ENCODE measurements at places on chromosomes 7 and 10.
A peak's percentile ranks its signal among the peaks of the same experiment; 100 is the strongest.

GRCh38 chr7:29562307-29562706 lies 1.3 kb upstream of the PRR15 start:
- DNase-seq: no peak

- DNase-seq: no peak
These were observed 3.7 kb upstream of the MCU start for GRCh38 chr10:72688208-72688651.

- peak; percentile 36 for DNase-seq
These were observed at the start of gene CALHM1 for GRCh38 chr10:103458720-103459119. TSS of gene CALHM1 (minus strand) at chr10:103458900. CDS start at chr10:103458751, 149 bp downstream.

DNA sequence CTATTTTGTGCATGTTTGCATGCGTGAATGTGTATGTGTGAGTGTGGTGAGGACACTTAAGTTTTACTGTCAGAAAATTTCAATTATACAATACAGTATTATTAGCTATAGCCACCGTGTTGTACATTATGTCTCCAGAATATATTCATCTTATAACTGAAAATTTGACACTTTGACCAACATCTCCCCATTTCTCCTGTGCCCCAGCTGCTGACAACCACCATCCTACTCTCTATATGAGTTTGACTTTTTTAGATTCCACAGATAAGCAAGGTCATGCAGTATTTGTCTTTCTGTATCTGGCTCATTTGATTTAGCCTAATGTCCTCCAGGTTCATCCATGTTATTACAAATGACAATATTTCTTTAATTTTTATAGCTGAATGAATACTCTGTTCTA lies 195.0 kb downstream of the GPR37 start:
- peak; percentile 24 for DNase-seq

- no peak for DNase-seq
These were observed 613.1 kb downstream of the KCNMA1 start for GRCh38 chr10:77024461-77024860.

DNA sequence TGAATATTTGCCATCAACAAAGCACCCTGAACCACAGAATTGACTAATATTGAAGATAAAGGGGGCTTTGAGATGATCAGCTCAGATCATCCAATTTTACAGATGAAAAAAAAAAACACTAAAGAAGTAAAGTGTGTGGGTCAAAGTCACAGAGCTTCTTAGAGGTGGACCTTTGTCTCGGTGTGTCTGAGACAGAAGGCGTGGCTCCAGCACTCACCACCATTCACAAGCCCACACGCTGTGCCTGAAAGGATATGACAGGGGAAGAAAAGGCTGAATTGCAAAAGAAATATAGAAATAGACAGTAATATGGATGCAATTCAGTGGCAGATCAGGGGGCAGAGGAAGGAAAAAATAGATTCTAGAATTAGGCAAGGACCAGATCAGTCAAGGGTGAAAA lies 114.9 kb upstream of the PLXNA4 start:
- no peak for DNase-seq

DNA sequence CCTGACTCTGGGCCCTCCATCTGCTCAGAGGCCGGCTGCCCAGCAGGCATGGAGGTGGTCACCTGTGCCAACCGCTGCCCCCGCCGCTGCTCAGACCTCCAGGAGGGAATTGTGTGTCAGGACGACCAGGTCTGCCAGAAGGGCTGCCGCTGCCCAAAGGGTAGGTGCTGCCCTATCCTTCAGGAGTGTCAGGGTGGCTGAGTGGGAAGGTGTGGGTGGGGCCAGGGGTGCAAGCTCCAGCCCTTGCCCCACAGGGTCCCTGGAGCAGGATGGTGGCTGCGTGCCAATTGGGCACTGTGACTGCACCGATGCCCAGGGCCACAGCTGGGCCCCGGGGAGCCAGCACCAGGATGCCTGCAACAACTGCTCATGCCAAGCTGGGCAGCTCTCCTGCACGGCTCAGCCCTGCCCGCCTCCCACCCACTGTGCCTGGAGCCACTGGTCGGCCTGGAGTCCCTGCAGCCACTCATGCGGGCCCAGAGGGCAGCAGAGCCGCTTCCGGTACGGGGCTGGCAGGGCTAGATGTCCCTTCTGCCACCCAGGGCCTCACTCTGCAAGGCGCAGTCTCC lies 17.5 kb upstream of the ZNF862 start:
- no peak for DNase-seq

DNA sequence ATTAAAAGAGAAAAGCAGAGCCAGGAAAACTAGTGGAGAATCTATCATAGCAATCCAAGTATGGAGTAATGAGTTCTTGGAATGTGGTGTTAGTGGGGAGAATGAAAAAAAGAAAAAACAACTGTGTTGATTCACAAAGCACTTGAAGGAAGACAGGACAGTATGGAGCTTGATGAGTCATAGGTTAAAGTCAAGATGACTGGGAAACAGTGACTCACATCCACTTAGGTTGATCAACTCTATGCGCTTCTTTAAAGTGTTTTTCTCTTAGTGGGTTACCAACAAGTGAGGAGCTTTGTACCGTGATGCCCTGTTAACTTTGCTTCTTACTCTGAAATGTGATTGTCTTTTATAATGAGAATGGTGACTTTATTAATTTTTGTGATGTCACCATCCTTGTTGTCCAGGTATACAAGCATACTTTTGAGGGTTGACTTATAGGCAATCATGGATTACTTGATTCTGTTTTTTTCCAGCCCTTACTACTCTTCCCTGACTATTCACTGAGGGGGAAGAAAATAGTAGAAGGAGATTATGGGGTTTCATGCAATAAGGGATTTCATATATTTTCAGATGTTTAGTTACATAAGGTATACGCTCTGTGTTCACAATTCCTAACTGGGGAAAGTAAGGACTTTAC lies 32.1 kb upstream of the MDFIC start:
- DNase-seq: no peak

GRCh38 chr7:80387634-80388193 lies 124.2 kb downstream of the GNAT3 start:
- no peak for DNase-seq

GRCh38 chr7:64888561-64888900 lies 14.5 kb upstream of the ZNF273 start:
- no peak for DNase-seq

- no peak for DNase-seq
These were observed 53.0 kb downstream of the ARMC3 start for GRCh38 chr10:22980822-22981221.

DNA sequence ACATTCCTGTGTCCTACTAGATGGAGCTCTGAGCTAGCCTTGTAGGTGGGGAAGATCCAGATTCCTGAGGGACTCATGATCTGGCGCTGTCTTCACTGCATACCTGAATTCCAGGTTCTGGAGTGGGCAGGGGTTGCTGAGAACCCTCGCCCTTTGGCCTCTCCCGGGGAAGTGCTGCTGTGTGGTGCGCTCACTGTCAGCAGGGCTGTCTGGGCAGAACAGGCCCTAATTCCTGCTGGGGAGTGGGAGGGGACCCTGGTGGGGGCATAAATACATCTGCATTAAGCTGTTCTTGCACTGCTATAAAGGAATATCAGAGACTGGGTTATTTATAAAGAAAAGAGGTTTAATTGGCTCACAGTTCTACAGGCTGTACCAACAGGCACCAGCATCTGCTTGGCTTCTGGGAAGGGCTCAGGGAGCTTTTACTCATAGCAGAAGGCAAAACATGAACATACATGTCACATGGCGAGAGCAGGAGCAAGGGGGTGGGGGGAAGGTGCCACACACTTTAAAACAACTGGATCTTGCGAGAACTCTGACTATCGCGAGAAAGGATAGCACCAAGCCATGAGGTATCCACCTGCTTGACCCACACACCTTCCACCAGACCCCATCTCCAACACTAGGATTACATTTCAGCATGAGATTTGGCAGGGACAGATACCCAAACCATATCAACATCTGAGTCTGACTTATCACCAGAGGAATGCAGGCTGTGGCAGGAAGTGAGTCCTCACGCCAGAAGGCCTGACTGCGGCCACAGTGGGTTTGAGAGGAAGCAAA lies 115.0 kb downstream of the ADCY1 start:
- no peak for DNase-seq

DNA sequence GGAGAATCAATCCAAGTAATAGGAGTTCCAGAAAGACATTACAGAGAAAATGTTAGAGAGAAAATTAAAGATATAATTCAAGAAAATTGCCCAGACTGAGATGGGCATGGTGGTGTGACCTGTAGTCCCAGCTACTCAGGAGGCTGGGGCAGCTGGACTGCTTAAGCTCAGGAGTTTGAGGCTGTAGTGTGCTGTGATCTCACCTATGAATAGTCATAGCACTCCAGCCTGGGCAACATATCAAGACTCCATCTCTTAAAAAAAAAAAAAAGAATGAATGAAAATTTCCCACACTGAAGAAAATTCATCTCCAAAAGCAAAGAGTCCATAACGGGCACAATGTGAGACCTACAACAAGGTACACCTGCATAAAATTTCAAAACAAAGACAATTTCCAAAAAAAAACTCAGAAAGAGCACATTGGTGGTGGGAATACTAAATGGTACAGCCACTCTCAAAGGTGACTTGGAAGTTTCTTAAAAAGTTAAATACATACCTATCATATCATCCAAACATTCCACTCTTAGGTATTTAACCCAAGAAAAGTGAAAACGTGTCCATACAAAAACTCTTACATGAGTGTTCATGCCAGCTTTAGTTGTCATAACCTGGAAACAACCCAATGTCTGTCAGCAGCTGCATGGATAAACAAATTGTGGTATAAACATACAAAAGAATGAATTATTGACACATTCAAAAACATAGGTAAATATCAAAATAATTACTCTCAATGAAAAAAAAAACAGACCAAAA lies 6.9 kb upstream of the RGS10 start:
- no peak for DNase-seq

DNA sequence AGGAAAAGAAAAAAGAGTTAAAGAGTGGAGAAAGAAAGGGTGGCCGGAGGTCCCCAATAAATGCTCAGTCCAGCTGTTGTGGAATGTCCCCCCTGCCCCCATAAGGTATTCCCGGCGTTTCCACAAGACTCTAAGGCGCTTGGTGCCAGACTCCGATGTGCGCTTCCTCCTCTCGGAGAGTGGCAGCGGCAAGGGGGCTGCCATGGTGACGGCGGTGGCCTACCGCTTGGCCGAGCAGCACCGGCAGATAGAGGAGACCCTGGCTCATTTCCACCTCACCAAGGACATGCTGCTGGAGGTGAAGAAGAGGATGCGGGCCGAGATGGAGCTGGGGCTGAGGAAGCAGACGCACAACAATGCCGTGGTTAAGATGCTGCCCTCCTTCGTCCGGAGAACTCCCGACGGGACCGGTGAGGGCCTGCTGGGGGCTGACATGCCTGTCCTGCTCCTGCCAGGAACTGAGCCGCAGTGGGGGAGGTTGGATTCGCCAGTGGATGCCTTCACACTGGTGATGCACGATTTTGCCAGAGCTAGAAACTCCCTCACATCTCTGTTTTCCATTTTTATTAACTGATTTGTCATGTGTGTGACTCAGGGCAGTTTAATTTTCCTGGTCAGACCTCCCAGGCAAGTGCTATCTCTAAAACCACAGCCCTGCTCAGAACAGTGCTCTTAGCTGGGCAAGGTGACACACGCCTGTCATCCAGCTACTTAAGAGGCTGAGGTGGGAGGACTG lies 34.2 kb downstream of the TACR2 start:
- no peak for DNase-seq

DNA sequence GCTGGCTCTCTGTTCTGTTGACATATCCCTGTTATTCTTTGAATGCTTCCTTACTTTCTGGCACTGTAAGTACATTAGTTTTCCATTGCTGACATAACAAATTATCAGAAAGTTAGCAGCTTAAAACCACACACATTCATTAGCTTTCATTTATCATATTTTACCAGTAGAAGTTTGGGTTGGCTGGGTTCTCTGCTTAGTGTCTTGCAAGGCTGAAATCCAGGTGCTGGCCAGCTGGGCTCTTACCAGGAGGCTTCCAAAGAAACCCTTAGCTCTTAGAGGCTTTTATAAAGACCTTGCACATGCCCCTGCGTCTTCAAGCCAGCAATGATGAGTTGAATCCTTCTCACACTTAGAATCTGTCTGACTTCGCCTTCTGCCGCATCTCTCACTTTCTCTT lies 160.6 kb downstream of the MLLT10 start:
- no peak for DNase-seq

DNA sequence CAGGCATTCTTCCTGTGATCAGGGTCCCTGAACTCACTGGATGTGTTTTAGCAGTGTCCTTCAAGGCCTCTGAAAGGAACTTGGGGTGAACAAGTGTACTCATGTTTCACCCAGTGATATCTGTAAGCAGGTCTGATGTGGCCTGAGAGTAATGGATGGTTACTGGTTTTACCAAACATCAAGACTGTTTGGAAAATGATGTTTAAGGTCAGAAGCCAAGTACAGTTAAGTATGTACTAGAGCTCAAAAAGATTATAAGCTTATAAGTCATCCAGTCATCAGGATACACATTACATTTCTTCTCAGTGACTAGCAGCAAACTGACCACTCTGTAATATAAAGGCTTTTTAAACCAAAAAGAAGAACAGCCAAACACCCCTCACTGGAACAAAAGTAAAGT lies 79.8 kb upstream of the PTN start:
- DNase-seq: no peak

- DNase-seq: no peak
These were observed 21.7 kb upstream of the KMT2E start for GRCh38 chr7:104992306-104992705.

GRCh38 chr10:117137031-117137910 lies 799 bp downstream of the VAX1 start:
- DNase-seq: peak; percentile 32

- no peak for DNase-seq
These were observed 262.6 kb upstream of the CXCL12 start for GRCh38 chr10:44647473-44647872.

DNA sequence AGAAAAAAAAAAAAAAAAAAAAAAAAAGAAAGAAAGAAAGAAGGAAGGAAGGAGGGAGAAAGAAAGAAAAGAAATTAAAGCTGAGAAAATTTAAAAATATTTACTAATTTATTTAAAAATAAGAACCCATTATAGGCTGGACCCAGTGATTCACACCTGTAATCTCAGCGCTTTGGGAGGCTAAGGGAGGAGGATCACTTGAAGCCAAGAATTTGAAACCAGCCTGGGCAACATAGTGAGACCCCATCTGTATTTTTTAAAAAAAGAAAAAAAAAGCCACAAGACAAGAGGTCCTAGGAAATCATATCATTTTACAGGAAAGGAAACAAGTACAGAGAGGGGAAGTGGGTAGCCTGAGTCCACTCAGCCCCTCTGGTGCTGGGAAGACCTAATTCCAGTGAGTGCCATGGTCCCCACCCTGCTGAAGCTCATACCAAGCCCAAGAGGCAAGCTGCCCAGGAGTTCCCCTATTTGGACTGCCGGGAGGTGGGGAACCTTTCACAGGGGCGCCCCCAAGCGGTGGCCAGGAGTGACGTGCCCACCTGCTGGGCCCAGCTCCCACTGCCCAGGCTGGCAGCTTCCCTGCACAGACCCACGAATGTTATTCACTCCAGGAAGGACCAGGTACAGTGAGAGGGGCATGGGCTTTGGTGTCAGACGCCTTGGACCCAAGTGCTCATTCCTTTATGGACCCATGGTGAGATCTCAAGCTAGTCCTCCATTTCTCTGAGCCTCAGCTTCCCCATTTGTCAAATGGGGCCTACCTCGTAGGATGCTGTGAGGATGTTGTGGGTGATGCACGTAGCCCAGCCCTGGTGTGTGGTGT lies 133.6 kb downstream of the ZMIZ1 start:
- no peak for DNase-seq

Measured in T-helper 2 cell (primary cell).